Activated CD4-positive, alpha-beta T cell treated with anti-CD3 and anti-CD28 coated beads, Interleukin-2, amount 50 U/mL, for 1 hour (primary cell): ENCODE measurements at places on chromosomes 3 and 15.

GRCh38 chr15:82314769-82315518 lies 34.3 kb downstream of the GOLGA6L10 start:
- DNase-seq = no peak

DNA sequence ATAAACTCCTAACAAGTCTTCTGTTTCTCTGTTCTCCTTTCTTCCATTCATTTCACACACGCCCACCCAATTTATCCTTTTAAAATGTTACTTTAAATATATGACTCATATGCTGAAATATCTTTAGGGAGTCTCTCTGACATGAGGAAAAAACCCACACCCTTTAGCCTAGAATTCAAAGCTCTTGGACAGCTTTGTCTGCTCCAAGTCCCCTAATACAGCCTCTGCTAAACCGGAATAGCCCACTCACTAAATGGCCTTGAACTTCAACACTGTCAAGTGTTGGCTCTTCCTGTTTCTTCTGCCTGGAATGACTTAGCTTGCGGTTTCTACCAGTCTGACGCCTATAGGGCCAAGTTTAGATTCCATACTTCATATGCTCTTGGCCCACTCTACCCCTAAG lies 3.3 kb upstream of the CD96 start:
- DNase-seq = no peak

GRCh38 chr3:119643528-119643927 lies 16.9 kb downstream of the POPDC2 start:
- no peak for DNase-seq

- no peak for DNase-seq
Observed at GRCh38 chr3:189502676-189503257, 128.4 kb upstream of the TP63 start.
